ENCODE measurements at places on chromosomes 6 and 20. TPM values are rescaled to one million over a fixed set of nuclear protein-coding genes. Genes with fewer than 3 reads are reported as not detected.

Gene RAD21L1
- not detected for total RNA-seq

Gene RRAGD
- total RNA-seq: 154 TPM

Gene CST5
- not detected for total RNA-seq

Gene C6orf118
- total RNA-seq: not detected

Gene LINC00237
- not detected for total RNA-seq

Gene ULBP2
- total RNA-seq: 0.31 TPM

Gene TMEM74B
- total RNA-seq: 4.7 TPM

DNA sequence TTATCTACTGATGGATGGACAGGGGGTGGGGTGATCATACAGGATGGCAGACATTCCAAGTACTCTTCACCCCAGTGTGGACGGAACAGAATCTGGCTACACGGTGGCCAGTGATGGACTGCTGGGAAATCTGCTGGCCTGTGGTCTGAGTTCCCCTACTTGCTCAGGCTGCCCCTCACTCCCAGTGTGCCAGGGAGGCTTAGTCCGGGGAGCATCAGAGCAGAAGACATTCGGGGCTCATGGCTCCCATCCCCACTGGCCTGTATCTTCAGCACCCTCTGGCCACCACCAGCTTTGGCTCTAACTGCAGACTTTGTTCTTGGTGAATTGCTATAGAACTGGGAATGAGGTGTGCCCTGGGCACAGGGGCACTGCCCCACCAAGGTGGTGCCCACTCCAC is 15.3 kb downstream of the TLDC2 start:
- no peak for DNase-seq

DNA sequence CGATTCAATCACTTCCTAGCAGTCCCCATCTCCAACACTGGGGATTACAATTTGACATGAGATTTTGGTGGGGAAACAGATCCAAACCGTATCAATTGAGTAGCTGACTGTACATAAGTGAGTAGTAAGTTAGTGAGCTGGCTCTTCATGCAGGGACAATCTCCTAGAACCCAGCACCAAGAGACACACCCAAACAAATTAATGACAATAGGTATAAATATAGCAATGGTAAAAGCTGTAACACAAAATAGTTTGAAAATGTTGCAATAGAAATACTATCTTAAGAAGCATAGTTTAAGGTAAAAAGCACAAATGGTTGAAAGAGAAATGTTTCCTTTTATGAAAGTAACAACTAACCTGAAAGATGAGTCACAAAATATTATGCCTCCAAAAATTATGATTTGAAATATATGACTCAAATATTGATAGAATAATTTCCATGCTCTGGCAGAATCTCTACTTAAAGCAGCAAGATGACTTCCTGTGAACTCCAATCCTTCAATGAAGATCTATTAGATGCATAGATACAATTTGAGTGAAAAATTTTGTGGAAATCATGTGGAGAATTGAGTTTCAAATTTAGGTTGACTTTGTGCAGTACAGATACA is 5.4 kb upstream of the SIRPB1 start:
- DNase-seq: no peak

- DNase-seq: no peak
These were observed 20.6 kb upstream of the NKX2-2 start for GRCh38 chr20:21534453-21534852.

DNA sequence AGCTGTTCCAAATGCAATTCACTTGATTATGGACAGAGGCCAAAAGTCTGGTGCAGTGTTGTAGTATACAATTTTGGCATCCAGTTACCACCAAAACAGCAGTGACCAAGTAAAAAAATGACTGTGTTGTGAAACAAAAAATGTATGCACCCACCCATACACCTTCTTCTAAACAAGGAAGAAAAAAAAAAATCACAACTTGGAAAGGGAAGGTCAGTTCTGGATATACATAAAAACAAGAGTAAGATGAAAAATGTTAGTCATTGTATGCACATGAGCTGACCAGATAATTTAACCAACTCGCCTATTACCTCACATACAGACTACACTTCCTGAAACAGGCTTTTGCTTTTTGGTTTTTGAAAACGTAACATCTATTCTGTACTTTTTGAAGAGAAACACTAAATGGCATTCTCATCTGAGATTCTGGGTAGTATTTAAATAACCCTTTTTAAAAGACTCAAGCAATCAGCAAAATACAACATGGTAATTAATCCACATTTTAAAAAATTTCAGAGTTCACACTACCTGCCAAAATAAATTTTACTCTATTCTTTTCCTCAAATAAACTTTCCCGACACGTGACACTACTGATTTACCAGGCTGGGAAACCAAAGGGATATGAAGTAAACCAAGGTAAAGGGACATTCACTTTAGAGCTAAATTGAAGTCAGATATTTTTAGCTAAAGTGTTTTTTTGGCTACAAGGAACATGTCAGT is 141.6 kb upstream of the SHLD1 start:
- no peak for DNase-seq

GRCh38 chr20:32271620-32272019 is 5.8 kb upstream of the KIF3B start:
- no peak for DNase-seq

DNA sequence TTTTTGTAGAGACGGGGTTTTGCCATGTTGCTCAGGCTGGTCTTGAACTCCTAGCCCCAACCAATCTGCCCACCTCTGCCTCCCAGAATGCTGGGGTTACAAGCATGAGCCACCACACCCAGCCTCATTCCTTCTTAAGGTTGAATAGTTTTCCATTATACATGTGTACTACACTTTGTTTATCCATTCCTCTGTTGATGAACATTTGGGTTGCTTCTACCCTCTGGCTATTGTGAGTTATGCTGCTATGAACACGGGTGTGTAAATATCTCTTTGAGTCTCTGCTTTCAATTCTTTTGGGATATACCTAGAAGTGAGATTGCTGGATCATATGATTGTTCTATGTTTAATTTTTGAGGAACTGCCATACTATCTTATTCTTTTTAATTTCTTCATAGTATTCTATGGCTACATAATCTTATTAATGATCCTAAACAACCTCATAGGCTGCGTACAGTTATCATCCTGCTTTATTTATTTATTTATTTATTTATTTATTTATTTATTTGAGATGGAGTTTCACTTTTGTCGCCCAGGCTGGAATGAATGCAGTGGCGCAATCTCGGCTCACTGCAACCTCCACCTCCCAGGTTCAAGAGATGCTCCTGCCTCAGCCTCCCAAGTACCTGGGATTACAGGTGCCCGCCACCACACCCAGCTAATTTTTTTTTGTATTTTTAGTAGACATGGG is 49.2 kb upstream of the TLDC2 start:
- DNase-seq: no peak

DNA sequence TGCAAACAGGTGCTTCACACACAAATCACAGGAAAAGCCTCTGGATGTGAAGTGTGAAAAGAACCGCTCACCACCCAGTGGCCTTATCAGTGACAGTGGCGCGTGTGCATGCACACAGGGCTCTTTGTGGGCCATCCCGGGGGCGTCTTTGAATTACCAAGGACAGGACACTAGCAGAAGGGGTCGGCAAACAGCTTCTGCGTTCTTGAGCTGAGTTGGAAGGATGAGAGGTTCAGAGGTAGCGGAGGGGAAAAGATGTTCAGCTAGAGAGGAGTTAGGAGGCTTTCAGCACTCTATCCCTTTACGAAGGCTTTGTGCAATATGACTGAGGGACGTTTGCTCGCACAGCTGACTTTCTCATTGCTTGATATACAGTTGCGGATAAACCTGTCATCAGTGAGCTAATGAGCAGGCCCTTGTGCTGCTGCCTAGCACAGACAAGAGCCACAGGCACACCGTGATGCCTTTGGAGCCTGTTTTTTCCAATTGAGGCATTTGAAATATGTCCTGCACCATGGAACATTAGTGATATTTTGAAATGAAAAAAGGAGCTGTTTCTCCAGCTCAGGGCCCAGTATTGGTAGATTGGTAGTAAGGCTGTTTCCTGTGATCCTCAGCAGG is 83.1 kb downstream of the IYD start:
- no peak for DNase-seq

DNA sequence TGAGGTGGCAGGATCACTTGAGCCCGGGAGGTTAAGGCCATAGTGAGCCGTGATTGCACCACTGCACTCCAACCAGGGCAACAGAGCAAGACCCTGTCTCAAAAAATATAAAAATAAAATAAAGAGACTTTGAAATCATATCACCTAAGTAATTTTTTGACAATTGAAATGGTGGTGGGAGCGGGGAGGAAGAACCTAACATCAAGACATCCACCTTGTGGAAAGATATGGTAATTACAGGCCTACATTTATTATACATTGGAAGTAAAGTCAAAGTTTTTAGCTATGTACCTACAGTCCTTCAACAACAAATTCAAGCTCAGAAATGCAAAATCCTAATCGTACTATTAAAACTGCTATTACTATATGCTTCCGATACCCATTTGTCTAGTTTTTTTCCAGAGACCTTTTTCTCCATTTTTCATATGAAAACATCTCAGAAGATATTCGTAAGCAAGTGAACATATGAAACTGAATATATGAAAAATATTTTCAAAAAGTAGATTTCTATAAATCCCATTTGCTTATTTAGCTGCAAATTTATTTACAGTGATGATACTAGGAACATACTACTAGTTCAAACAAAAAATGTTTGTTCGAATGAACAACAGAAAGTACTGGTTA is 83.3 kb downstream of the SYCP2 start:
- DNase-seq: no peak

DNA sequence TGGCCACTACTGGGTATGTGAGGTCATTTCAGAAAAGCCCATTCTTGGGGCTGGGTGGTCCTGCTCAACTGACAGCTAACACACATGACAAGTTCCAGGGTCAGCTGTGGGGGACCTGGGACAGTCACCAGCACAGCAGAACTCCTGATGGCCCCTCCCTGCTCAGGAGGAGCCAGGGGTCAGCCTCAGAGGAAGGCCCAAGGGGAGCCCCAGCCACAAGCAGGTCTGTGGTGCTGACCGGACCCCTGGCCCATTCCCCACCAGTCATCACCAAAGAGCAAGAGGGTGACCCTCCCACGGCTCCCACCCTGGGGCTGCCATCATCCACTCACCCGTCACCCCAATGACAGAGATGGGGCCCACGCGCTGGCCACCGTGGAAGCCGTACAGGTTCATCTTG is 18.0 kb downstream of the CYP21A2 start:
- DNase-seq: peak; percentile 43

DNA sequence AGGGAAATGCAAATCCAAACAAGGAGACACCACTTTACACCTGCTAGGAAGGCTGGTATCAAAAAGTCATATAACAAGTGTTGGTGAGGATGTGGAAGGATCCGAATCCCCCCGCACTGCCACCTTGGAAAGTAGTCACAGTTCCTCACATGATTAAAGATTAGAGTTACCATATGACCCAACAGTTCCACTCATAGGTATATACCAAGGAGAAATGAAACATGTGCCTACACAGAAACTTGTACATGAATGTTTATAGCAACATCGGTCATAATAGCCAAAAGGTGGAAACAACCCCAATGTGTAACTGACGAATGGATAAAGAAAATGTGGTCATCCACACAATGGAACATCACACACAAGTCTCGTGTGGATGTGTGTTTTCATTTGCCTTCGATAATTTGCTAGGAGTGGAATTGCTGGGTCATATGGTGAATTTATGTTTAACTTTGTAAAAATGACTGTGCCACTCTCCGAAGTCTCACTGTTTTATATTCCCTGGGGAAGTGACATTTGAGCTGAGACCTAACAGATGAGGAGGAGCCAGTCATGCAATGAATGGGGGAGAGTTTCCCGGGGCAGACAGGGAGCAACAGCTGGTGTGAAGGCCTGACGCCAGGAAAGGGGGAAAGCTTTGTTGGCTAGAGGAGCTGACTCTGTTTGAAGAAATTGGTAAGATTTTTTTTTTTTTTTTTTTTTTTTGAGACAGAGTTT is 125.9 kb upstream of the MLN start:
- DNase-seq: peak; percentile 62

- no peak for DNase-seq
These were observed 247.9 kb downstream of the ZFAND3 start for GRCh38 chr6:38067263-38067980.

DNA sequence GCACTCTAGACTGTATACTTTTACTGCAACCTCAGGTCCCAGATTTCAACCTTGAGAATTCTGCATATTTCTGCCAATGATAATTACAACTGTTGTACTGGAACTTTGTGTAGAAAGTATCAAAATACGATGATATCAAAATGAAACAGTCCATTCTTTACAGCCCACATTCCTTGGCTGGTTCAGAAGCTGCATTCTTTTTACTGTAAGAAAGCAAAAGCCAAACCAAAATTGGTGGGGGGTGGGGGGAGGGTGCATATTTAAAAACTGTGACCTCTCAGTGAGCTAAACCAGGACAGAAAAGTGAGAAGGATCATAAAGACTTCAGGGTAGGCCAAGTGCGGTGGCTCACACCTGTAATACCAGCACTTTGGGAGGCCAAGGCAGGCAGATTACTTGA is 41.8 kb upstream of the UBR2 start:
- no peak for DNase-seq

- DNase-seq: no peak
These were observed 17.6 kb upstream of the HLA-F start for GRCh38 chr6:29705389-29706231.

- no peak for DNase-seq
These were observed 30.5 kb downstream of the QRSL1 start for GRCh38 chr6:106659859-106660258.

DNA sequence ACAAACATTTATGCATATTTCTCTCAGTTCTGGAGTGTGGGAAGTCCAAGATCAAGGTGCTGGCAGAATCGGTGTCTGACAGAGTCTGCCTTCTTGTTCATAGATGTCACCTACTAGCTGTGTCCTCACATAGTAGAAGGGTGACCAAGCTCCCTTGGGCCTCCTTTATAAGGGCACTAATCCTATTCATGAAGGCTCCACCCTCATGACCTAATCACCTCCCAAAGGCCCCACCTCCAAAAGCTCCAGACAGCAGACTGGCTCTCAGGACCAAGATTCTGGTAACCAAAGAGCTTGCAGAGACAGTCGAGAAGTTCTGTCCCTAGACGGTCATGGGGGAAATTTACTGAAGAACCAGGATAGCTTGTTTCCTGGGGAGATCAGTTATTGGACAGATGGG is 139.1 kb downstream of the COL9A1 start:
- no peak for DNase-seq

GRCh38 chr6:9086331-9086730 is 651.0 kb upstream of the SLC35B3 start:
- no peak for DNase-seq

GRCh38 chr6:25637960-25638434 is 14.0 kb upstream of the SCGN start:
- no peak for DNase-seq

- DNase-seq: peak; percentile 85
These were observed 72.9 kb upstream of the DSP start for GRCh38 chr6:7468382-7469081.

DNA sequence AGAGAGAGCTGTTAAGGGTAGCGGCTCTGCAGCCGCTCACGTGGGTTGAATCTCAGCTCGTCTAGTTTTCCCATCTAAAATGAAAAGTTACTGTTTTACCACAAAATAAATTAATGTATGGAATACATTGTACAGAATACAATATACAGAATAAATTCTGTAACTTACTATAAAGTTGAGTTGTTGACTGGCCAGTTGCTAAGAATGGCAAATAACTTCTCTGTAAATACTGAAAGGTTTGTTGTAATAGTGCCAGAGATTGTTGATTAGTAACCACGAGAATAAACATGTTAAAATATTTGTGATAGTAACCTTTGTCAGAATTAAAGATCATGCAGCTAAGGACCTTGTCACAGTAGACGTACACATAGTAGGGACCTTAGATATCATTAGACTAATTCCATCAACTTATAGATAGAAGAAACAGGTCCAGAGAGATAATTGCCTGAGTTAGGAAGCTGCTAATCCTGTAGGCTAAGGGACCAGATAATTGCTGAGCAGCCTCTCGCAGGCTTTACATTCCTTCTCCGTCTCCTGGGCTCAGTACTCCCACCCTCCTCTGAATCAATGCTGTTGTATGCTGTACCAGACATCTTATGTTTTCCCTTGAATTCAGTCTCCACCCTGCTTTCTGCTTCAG is 544 bp upstream of the NRM start:
- DNase-seq: no peak
